ENCODE measurements at places on chromosomes 2 and 18.

DNA sequence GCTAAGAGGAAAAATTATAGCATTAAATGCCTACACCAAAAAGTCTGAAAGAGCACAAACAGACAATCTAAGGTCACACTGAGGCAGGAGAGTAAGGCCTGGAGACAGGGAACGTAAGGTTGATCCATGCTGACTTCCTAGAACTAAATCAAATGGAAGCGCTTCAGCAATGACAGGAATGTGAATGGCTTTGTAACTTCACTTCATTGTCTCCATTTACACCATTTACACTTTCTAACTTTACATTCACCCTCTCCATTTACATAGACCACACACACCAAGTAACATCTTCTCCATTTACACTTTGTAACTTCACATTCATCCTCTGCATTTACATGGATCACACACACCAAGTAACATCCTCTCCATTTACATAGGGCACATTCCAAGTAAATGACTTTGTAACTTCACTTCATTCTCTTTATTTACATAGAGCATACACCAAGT, 103.1 kb upstream of the SPATS2L start:
- DNase-seq, result no peak

- no peak for DNase-seq
Observed at GRCh38 chr2:219056896-219057708, 3.6 kb downstream of the IHH start.

DNA sequence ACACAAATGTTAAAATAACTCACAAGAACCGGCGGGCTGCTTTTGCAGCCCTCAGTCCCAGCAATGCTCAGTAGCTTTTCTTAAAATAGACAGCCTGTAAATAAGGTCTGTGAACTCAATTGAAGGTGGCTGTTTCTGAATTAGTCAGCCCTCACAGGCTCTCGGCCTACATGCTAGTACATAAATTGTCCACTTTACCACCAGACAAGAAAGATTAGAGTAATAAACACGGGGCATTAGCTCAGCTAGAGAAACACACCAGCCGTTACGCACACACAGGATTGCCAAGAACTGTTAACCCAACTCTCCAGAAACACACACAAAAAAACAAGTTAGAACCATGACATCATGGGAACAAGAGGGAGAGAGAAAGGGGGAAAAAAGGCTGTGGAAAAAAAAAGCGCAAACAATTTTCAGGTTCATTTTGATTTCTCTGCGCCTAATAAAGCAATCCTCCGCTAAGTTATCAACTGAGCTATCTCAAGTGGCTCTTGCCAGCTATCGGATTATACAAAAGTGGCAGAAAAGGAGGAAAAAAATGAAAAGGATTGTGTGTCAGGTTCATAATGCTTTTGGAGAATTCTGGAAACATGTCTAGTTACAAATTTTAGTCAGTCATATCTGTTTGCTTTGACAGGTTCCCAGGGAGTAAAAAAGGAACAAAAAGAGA, 89.1 kb downstream of the ZEB2 start:
- no peak for DNase-seq

GRCh38 chr2:10982931-10983701, 71.4 kb downstream of the KCNF1 start:
- DNase-seq, result no peak

DNA sequence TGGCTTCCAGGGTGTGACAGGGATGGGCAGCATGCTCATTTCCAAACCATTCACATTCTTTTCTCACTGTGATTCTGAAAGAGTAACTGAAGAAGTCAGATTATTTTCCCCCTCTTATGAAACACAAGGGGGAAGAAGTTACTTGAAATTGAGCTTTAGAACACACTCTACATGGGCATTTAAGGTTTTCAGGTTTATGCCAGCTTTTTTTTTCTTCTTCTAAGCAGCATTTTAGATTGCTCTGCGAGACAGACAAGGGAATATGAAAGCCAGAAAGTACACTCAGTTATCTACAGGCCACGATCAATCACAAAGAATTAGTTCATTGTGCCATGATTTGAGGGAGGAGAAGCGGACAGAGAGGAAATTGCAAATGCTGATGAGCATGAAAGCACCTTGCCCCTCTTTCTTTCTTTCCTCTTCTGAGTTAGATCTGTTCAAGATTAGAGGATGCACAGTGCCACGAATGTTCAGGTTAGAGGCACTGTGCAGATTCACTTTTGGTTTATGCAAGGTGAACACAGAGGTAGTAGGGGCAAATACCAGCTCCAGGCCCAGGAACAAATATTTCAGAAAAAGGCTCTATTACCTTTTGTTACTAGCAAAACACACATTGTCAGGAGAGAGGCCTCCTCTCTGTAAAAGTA, 49.2 kb downstream of the CXCR4 start:
- no peak for DNase-seq

GRCh38 chr18:48300463-48300961, 108.7 kb downstream of the ZBTB7C start:
- no peak for DNase-seq

GRCh38 chr2:190352668-190353536, 9.5 kb downstream of the INPP1 start:
- no peak for DNase-seq

DNA sequence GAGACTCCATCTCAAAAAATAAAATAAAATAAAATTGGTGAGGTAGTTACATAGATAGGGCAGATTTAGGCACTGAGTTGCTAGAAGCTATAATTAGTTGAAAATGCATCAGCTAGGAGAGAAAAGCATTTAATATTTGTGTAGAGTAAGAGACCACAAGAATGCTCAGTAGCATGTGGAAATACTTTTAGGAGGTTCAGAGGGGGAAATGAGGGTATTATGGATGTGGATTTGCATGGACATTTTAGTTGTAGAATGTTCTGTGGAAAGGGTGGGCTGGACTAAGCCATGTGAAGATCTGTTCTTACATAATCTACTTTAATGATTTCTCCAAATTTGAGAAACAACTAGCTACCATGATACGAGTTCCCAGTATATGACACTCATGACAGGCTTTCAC, 95.5 kb downstream of the ATP9B start:
- DNase-seq, result no peak

DNA sequence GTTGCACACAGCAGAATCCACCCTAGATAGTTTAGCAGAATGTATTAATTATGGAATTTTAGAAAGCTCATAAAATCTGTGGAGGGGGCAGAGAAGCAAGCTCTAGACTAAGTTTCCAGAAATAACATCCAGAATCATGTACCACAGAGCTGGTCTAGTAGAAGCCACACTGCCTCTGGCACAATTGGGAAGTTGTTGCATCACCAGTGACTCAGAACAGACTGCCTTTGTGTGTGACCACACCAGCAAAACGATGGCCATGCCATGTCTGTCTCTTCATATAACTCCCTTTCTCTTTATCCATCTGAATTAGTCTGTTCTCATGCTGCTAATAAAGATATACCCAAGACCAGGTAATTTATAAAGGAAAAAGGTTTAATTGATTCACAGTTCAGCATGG, 158.9 kb downstream of the CCDC148 start:
- no peak for DNase-seq

GRCh38 chr2:16525265-16525887, 140.3 kb downstream of the CYRIA start:
- DNase-seq, result no peak

GRCh38 chr2:201196003-201196402, 13.1 kb downstream of the CASP10 start:
- DNase-seq, result no peak

DNA sequence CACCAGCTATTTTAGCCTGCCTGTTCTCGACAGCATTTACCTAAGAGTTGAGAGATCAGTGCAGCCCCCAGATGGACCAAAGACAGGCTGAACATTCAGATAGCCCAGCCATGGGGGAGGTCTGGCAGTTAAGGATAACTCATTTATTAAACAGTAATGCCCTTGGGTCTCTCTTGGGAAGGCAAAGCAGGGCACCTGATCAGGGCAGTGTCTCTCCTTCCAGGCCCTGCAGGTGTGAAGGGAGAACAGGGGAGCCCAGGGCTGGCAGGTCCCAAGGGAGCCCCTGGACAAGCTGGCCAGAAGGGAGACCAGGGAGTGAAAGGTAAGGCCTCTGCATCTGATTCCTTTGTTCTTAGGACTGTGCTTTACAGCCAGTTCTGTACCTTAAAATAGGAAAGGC, 49.6 kb downstream of the MARCO start:
- DNase-seq, result no peak

DNA sequence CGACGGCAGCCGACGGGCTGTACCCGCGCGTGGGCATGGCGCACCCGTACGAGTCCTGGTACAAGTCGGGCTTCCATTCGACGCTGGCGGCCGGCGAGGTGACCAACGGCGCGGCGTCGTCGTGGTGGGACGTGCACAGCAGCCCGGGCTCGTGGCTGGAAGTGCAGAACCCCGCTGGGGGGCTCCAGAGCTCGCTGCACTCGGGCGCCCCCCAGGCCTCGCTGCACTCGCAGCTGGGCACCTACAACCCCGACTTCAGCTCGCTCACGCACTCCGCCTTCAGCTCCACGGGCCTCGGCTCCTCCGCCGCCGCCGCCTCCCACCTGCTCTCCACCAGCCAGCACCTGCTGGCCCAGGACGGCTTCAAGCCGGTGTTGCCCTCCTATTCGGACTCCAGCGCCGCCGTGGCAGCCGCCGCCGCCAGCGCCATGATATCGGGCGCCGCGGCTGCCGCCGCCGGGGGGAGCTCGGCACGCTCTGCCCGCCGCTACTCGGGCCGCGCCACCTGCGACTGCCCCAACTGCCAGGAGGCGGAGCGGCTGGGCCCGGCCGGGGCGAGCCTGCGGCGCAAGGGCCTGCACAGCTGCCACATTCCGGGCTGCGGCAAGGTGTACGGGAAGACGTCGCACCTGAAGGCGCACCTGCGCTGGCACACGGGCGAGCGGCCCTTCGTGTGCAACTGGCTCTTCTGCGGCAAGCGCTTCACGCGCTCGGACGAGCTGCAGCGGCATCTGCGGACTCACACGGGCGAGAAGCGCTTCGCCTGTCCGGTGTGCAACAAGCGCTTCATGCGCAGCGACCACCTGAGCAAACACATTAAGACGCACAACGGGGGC, 2.0 kb downstream of the SP9 start:
- DNase-seq, result no peak

DNA sequence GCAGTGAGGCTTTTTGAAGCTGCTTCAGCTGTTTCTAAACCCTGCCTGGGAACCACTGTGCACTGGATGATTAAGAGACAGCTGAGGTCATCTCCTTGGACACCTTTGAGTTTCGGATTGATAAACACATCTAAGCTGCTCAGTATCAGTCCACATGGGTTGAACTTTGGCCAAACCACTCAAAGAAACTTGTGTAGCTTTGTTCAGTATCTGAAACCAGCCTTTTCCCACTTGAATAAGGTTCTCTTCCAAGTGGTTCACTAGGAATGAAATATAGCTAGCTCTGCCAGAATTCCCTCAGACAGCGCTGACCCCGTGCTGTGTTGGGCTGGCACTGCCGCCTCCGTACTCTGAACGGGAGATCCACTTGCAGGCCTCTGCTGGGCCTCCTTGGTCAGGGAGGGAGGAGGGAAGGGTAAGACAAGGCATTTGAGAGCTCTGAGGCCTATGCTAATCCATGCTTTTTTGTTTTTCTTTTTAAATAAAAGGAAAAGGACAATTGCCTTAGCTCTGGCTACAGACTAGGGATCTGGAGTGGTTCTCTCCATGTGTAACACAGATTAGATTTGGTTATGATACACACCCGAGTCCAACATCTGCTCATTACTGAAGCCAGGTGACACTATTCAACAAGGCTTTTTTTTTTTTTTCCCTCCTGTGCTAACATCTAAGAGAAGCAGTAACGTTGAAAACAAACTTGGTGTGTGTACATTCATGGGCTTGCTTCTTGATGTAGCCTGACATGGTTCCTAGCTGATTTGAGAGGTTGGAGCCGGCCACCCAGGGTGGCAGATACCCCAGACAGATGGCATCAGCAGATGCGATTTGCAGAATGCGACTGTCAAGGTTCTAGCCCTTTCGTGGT, 67.7 kb downstream of the NCK2 start:
- DNase-seq, result no peak

- DNase-seq, result no peak
Observed at GRCh38 chr2:13093416-13093991, 376.8 kb downstream of the TRIB2 start.

GRCh38 chr18:70385474-70385873, 96.6 kb downstream of the SOCS6 start:
- DNase-seq, result no peak

- DNase-seq, result no peak
Observed at GRCh38 chr18:32216390-32216789, 26.6 kb downstream of the MEP1B start.

GRCh38 chr2:24456599-24457556, 34.2 kb upstream of the NCOA1 start:
- peak; percentile 20 for DNase-seq

- DNase-seq, result no peak
Observed at GRCh38 chr18:49648811-49649210, 87.0 kb downstream of the LIPG start.

GRCh38 chr2:6826081-6826913, 39.4 kb downstream of the CMPK2 start:
- DNase-seq, result peak; percentile 68

- peak; percentile 58 for DNase-seq
Observed at GRCh38 chr2:200765139-200765951, 46.4 kb upstream of the BZW1 start.

Data from stimulated activated CD4-positive, alpha-beta T cell treated with anti-CD3 and anti-CD28 coated beads, Interleukin-4, amount 100 ng/mL, for 24 hours (primary cell).